Activated CD4-positive, alpha-beta T cell treated with anti-CD3 and anti-CD28 coated beads for 1 hour (primary cell): ENCODE measurements at places on chromosomes 2 and 18.

- no peak for DNase-seq
These were observed 570.3 kb downstream of the FBXO15 start for GRCh38 chr18:73577365-73577764.

DNA sequence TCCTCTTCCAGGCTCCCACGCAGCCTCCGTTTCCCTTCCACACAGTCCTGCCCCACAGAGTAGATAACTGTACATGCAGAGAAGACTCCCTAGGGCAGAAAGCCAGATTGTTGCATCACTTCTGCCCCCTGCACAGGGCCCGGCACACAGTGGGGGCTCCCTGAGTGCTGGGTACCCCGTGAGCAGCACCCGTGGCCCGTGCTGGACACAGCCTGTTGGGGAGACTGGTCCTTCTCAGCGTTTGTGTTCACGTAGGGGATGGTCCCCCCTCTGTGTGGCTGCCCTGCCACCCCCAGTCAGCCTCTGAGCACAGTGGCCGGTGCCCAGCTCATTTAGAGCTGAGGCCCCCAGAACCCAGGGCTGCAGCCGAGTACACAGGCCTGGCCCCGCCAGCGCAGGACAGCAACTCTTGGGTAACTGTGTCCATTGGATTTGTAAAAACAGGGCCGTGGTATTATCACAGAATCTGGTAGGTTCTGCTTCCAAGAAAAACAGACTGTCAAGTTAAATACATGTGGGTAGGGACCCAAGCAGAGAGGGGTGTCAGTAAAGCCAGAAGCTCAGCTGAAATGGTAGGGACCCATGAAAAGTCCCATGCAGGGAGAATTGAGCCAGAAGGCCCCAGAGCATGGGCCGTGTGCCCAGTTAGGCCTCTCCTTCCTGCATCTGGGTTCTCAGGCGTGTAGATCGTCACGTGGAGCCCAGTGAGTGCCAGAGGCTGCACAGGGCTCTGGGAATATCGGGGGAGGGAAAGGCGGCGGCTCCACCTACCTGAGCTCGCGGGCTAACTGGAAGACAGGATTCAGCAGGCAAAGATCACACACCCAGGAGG lies 257.3 kb downstream of the ATAD2B start:
- DNase-seq: no peak

DNA sequence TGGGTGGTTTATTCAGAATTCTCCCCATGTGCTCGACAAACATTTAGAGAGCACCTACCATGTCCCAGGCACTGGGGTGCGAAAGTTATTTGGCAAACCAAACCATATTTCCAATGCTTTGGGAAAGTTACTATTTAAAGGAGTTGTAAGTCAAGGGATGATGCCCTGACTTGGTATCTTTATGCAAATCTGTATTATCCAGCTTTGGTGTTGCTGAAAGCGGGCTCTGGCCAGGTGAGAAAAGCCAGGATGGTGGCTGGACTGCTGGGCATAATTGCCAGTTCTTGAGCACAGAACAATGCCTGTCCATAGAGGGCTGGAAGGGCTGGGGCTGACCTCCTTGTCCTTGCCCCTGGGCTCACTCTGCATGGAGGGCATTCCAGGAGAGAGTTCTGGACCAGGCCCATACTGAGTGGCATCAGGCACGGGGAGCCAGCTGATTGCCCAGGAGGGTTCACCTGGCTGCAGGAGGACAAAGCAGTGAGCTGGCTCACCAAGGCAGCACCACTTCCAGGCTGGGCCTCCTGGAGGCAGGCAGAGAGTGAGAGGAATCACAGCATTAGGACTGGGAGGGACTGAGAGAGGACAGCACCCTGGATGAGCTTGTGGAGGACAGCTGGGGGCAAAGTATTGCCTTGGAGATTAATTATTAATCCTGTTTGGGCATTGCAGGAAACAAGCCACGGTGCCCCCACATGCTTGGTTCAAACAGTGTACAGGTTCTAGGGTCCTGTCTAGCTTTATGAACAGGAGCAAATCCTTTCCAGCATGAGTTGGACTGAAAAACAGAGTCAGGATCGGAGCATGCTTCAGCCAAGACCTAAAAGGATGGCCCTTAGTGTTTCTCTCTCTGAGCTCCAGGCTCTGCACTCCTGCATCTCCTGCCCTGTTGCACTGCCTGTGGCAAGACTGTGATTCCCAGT lies 7.1 kb downstream of the KHK start:
- no peak for DNase-seq

DNA sequence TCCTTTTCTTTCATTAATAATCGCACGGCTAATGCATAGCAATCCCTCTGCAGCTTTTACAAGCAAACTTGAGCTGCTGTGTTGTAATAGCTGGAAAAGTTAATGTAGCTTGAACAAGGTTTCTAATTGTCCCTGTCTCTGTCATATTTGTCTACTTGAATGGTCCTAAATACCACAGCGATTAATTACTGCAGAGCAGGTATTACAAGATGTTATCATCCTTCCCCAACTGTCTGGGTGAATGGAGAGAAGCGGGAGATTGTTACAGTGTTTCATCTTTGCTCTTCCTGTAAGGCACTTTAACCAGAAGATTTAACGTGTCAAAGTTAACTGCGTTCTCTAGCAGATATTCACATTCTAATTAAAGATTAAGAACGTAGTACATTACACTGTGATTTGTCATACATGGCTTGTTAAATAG lies 422.2 kb upstream of the POU3F3 start:
- no peak for DNase-seq

DNA sequence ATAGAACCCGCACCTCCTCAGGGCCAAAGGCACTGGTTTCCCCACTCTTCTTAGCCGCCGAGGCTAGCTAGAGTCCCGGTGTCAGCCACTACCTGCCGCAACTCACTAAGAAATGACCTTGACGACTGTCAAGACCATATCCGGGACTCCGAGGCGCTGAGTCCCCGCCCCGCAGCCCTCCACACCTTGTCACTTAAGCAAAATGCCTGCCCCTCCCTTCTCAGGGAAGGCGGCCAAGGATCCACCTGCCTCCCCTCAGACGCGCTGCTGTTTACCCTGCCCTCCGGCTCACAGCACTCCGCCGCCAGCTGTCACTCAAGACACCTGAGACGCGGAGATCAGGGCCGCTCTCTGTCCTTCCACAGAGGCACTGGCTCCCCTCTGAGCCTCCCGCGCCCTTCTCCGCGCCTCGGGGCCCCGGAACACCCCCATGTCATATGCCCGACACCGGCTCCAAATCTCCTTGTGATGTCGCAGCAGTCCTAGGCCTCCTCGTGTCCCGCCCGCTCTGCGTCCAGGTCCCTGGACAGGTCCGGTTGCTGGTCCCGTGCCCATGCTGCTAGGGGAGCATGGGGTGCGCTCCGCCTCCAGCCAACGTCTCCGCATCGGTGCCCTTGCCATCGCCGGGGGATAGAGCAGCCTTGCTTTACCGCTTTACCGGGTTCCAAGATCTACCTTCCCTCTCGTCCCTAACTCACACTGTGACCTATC lies 32.5 kb upstream of the REG3G start:
- DNase-seq: no peak

DNA sequence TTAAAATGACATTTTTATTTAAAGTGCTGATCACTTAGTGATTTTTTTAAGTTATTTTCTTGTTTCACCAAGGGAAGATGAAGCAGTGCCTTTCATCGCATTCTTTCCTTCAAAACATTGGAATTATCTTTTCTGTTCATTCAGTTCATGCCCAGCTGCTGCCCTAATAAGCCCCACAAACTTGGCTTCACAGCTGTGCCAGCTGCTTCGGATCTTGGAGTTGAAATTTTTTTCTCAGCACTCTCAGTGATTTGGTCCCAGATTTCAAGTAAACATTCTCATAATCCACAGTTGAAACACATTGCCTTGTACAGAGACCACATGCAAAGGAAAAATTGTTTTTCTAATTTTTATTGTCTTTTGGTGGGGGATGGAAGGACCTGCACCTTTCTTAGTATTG lies 353.3 kb upstream of the LRP1B start:
- DNase-seq: no peak

DNA sequence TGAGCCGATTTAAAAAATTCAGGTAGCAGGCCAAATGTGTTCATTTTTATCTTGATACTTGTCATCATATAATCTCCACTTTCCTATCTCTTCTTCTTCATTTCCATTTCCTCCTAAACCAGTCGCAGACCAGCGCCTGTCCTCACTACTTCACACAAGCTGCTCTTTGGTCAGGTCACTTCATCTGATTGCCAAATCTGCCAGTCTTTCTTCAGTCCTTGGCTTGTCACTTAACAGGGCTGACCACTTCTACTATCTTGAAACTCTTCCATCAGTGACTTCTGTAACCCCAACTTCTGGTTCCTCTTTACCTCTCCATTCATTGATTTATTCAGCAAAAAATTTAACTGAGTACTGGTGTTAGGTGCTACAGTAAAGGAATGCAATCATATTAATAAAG lies 18.0 kb upstream of the SPRED2 start:
- no peak for DNase-seq

DNA sequence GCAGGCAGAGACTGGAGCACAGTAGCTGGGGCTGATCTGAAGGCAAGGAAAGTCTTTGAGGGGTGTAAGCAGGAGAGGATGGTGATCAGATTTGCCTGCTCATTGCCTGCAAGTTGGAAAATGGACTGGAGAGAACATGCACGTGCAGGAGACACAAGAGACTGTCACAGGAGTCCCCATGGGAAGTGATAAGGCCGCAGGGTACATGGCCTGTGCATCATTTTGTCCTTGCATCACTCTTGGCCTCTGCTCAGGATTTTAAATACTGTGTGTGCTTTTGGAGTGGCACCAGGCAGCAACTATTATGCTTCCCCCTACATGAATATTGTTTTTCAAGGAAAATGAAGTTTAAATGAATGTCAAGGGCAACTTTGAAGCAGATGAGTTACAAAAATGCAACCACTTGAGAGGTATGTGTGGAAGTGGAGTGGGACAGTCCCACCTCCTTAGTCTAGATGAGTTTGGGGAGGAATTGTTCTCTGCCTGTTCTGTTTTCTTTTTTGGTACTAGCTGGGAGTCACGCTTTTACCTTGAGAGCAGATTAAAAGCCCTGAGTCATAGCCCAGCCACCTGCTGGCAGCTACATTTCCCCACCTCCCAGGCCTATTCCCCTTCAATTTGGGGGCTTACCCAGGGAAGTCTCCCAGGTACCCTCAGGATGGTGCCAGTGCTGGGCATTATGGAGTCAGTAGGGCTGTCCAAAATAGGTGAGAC lies 19.3 kb downstream of the MAPK4 start:
- DNase-seq: no peak

- no peak for DNase-seq
These were observed 48.1 kb upstream of the CNOT11 start for GRCh38 chr2:101204400-101205115.

DNA sequence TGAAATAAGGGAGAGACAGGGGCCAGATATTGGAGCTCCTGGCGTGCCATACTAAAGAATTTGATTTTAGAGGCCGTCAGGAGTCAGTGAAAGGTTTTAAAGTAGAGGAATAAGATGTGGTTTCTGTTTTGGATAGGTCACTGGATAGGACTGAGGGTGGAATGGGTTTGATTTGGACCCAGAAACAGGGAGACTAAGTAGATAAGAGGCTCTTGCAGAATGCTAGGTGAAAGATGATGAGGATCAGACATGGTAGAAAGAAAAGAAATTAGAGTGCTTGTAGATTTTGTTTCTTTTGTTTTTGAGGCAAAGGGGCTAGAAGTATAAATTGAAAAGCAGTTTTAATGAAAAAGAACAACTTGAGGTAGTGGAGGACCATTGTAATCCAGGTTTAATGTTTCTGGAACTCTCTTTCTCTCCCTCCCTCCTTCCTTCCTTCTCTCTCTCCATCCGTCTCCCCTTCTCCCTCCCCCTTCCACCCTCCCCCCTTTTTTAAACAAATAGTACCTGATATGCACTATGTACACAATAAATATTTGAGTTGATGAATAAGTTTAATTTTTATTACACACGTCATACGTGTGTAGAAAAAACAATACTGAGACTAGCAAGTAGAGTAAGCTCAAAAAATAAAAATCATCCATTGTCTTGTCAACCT lies 1.9 kb downstream of the NDUFV2 start:
- DNase-seq: no peak

GRCh38 chr2:96264656-96265348 lies 995 bp downstream of the TMEM127 start:
- peak; percentile 11 for DNase-seq
